ENCODE measurements at places on chromosomes 6 and 20. TPM values are rescaled to one million over a fixed set of nuclear protein-coding genes. Genes with fewer than 3 reads are reported as not detected.
A peak's percentile ranks its signal among the peaks of the same experiment; 100 is the strongest.

DNA sequence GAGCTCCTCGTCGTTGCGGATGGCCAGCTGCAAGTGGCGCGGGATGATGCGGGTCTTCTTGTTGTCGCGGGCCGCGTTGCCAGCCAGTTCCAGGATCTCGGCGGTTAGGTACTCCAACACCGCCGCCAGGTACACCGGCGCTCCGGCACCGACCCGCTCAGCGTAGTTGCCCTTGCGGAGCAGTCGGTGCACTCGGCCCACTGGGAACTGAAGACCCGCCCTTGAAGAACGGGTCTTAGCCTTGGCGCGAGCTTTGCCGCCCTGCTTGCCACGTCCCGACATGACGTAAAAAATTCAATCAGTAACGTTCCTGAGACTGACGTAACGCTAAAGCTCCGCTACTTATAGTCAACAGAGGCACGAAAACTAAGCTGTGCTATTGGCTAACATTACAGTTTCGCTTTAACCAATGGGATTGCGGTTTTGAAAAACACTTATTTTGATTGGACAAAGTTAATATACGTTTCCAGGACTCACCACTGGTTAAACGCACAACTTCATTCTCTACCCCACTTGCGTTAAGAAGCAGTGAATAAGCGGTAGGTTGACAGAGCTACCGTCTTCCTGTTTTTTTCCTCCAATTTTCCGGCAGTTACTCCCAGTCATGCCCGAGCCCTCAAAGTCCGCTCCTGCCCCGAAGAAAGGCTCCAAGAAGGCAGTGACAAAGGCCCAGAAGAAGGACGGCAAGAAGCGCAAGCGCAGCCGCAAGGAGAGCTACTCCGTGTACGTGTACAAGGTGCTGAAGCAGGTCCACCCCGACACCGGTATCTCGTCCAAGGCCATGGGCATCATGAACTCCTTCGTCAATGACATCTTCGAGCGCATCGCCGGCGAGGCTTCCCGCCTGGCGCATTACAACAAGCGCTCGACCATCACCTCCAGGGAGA lies 73.9 kb downstream of the OR2B2 start:
- peak overlapping the region; percentile 59 for H3K4me3 ChIP-seq
- peak; percentile 78 for DNase-seq
- no peaks in the 10 kb centered on the region for H3K36me3 ChIP-seq
- H3K27ac ChIP-seq, result peak overlapping the region; percentile 96
- no peaks in the 10 kb centered on the region for H3K27me3 ChIP-seq
- no peaks in the 10 kb centered on the region for H3K4me1 ChIP-seq

The NECAB3 gene
- polyA plus RNA-seq, result 29.4 TPM

DNA sequence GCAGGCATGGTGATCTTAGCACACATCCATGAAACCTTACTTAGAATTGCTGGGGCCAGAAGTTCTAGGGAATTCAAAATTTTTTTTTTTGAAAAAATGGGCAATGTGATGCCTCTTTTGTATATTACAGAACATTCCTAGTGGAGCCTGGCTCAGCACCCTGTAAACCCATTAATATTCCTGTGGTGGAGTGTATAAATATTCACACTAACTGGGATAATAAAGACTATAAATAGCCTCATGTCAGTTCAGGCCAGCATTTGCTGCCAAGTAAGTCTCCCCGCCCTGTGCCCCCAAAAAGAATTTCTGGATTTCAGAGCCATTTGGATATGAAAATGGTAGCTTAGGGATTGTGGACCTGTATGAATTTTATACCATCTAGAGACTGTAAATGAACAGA lies 14.8 kb downstream of the BANF2 start:
- no peak for DNase-seq
- H3K4me1 ChIP-seq, result peaks cover 34% of the 10 kb centered on the region
- H3K27ac ChIP-seq, result no peak overlapping the region
- no peaks in the 10 kb centered on the region for H3K36me3 ChIP-seq
- H3K27me3 ChIP-seq, result no peaks in the 10 kb centered on the region
- H3K4me3 ChIP-seq, result no peak overlapping the region

DNA sequence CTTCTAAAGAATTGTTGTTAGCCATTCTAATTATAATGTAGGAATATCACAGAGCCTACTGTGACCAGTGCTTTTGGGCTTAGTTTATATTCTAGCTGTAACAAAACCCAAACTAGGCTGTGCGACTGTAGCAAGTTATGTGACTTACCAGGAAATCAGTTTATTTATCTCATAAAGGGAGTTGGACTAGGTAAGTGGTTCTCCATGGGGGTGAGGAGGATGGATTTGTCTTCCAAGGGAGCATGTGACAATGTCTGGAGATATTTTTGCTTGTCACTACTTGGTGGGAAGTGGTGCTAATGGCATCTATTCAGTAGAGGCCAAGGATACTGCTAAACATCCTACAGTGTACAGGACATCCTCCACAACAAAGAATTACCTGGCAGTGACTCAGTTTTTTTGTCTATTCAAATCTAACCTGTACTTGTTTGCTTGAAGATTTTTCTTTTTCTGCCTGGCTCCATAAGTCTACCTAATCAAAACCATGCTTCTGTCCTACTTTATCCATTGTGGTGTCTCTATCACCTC lies 32.5 kb downstream of the ZFAND3 start:
- no peaks in the 10 kb centered on the region for H3K36me3 ChIP-seq
- DNase-seq, result no peak
- H3K4me3 ChIP-seq, result no peak overlapping the region
- H3K27me3 ChIP-seq, result no peaks in the 10 kb centered on the region

GRCh38 chr6:162683135-162683534 lies 44.4 kb downstream of the PRKN start:
- H3K27me3 ChIP-seq, result no peaks in the 10 kb centered on the region
- no peak overlapping the region for H3K27ac ChIP-seq
- DNase-seq, result no peak
- H3K4me1 ChIP-seq, result no peaks in the 10 kb centered on the region

The FOXS1 gene
- 0.91 TPM for polyA plus RNA-seq

DNA sequence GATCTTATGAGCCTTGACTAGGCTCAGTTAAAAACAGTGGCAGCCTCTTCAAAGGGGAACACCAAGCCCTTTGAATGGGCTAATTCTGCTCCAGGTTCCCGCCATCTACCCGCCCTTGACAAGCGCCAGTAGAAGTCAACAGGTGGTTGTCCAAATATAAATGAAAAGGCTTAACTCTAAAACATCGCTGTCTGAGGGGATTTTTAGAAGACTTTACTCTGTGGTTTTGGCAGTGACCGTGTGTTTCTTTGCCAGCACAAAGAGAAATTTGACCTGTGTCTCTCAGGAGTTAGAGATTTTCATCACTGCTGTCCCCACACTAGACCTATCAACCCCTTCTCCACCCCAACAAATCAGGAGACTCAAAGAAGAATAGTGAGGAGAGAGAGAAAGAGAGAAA lies 19.8 kb upstream of the SIM1 start:
- no peaks in the 10 kb centered on the region for H3K27me3 ChIP-seq
- no peaks in the 10 kb centered on the region for H3K4me1 ChIP-seq
- DNase-seq, result no peak
- H3K27ac ChIP-seq, result no peak overlapping the region

DNA sequence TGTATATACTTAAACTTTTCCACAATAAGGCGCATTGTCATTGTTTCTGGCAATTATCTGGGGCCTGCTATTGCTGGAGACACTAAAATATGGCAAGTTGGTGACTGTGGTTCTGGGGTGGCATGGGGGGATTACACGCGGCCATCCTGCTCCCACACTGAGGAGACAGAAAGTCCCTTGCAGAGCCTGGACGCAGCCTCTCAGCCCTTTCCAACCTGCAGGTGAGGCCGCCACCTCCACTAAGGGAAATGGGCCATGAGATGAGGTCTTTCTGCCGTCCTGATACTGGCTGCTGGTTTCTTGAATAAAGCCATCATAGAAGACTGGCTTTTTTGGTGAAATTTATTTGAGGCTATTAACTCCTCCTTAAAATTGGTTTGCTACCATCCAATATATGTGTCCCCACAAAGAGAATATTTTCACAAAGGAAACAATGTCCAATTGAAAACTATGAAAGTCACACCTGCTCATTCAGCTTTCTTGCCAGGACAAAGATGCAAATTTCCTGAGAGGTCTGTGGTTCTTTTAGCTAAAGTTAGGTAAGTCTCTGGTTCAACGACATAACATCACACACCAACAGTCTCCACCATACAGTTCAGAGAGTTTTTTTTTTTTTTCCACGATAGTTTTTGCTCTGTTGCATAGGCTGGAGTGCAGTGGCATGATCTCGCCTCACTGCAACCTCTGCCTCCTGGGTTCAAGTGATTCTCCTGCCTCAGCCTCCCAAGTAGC lies 13.0 kb downstream of the TXNDC5 start:
- peaks cover 34% of the 10 kb centered on the region for H3K36me3 ChIP-seq
- DNase-seq, result no peak
- H3K27ac ChIP-seq, result no peak overlapping the region
- H3K4me1 ChIP-seq, result peaks cover 4% of the 10 kb centered on the region
- H3K27me3 ChIP-seq, result no peaks in the 10 kb centered on the region
- no peak overlapping the region for H3K4me3 ChIP-seq

The FBXO9 gene
- 30.9 TPM for polyA plus RNA-seq

The GTF2H4 gene
- 34.6 TPM for polyA plus RNA-seq

GRCh38 chr6:143112084-143112768 lies 51.5 kb downstream of the AIG1 start:
- no peaks in the 10 kb centered on the region for H3K36me3 ChIP-seq
- H3K27me3 ChIP-seq, result no peaks in the 10 kb centered on the region
- no peak overlapping the region for H3K4me3 ChIP-seq
- H3K27ac ChIP-seq, result no peak overlapping the region
- H3K4me1 ChIP-seq, result no peaks in the 10 kb centered on the region

- peak overlapping the region; percentile 13 for H3K4me3 ChIP-seq
- H3K4me1 ChIP-seq, result no peaks in the 10 kb centered on the region
- DNase-seq, result peak; percentile 87
- H3K27ac ChIP-seq, result no peak overlapping the region
- H3K36me3 ChIP-seq, result no peaks in the 10 kb centered on the region
These were observed 2.1 kb downstream of the PTPRT start for GRCh38 chr20:43187476-43188233.

- no peaks in the 10 kb centered on the region for H3K27me3 ChIP-seq
- H3K36me3 ChIP-seq, result no peaks in the 10 kb centered on the region
- no peak overlapping the region for H3K4me3 ChIP-seq
- no peak for DNase-seq
These were observed 286.2 kb upstream of the EXOC2 start for GRCh38 chr6:978937-979685.

The KIF3B gene
- polyA plus RNA-seq, result 11.0 TPM

DNA sequence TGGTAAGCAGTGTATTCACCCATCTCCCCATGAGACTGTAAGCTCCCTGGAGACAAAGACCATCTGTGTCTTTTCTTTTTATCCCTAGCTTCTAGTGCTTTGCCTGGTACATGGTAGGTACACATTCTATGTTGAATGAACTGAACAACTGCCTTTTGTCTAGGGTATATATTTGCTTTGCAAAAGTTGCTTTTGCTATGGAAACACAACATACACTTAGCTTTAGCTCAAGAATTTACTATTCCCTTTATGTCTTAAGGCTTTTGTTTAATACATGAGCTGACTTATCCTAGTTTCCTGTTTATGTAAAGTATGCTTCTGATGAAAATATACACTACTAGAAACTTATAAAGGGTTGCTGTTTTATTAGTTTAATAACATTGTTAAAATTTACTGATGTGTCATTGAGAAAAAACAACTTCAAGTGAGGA lies 198.2 kb downstream of the PRL start:
- H3K4me1 ChIP-seq, result no peaks in the 10 kb centered on the region
- H3K4me3 ChIP-seq, result no peak overlapping the region
- no peaks in the 10 kb centered on the region for H3K36me3 ChIP-seq
- no peaks in the 10 kb centered on the region for H3K27me3 ChIP-seq
- H3K27ac ChIP-seq, result no peak overlapping the region
- DNase-seq, result no peak

GRCh38 chr20:23658989-23659609 lies 21.3 kb upstream of the CST3 start:
- H3K36me3 ChIP-seq, result no peaks in the 10 kb centered on the region
- no peak overlapping the region for H3K27ac ChIP-seq
- no peak for DNase-seq
- no peak overlapping the region for H3K4me3 ChIP-seq

DNA sequence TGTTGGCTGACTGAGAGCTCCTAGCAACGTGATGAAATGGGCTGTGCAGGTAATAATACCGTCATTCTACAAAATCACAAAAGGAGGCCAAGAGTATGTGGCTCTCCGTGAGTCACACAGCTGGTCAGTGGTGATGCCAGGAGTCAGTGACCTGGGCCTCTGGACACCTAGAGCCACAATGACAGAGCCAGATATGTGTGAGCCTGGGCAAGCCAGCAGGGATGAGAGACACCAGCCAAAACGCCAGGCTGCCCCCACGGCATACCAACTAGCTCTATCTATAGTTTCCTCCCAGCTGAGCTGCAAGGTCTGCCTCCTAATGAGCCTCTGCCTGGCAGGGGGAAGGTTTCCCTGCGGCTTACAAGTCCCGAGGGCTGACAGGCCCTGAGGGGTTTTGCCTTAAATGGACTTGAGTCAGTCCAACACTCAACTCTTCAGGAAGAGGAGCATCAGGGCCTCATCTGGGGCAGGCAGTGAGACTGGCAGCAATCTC lies 70.0 kb downstream of the CPNE5 start:
- no peaks in the 10 kb centered on the region for H3K27me3 ChIP-seq
- no peak for DNase-seq
- no peak overlapping the region for H3K27ac ChIP-seq
- H3K4me1 ChIP-seq, result no peaks in the 10 kb centered on the region
- no peaks in the 10 kb centered on the region for H3K36me3 ChIP-seq
- H3K4me3 ChIP-seq, result no peak overlapping the region

GRCh38 chr20:1625083-1625690 lies 5.4 kb upstream of the SIRPB1 start:
- no peaks in the 10 kb centered on the region for H3K36me3 ChIP-seq
- no peak for DNase-seq
- H3K4me1 ChIP-seq, result no peaks in the 10 kb centered on the region
- H3K4me3 ChIP-seq, result no peak overlapping the region
- H3K27ac ChIP-seq, result no peak overlapping the region

GRCh38 chr6:31299947-31300346 lies 28.1 kb upstream of the HLA-C start:
- no peaks in the 10 kb centered on the region for H3K27me3 ChIP-seq
- H3K4me3 ChIP-seq, result no peak overlapping the region
- no peak overlapping the region for H3K27ac ChIP-seq
- H3K36me3 ChIP-seq, result no peaks in the 10 kb centered on the region

- H3K4me1 ChIP-seq, result no peaks in the 10 kb centered on the region
- no peaks in the 10 kb centered on the region for H3K27me3 ChIP-seq
- H3K36me3 ChIP-seq, result no peaks in the 10 kb centered on the region
- DNase-seq, result no peak
These were observed at the start of gene HLA-DPB1 for GRCh38 chr6:33075568-33076405. Gene HLA-DPB1, plus strand, starts transcription at chr6:33075990. Its CDS starts 52 bp downstream, at chr6:33076042.

The C20orf173 gene
- not detected for polyA plus RNA-seq

DNA sequence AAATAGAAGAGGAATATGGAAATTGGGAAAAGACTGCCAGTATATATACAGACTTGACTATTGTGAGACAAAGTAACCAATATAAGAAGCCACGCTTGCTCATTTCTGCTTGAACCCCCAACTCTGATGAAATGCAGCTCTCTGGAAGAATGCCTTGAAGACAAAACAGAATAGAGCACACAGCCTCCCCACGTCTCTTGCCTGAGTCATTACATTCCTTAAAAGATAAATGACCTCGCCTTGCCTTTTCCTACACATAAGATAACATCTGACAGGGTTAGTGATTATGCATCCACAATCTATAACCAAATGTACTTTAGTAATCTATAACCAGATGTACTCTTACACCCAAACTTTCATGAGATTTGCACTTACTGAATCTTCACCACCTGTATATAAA lies 141.1 kb upstream of the EEF1E1 start:
- no peak for DNase-seq
- H3K27ac ChIP-seq, result no peak overlapping the region
- H3K4me3 ChIP-seq, result no peak overlapping the region
- no peaks in the 10 kb centered on the region for H3K36me3 ChIP-seq

GRCh38 chr6:78911218-78911940 lies 44.0 kb downstream of the IRAK1BP1 start:
- DNase-seq, result no peak
- H3K4me3 ChIP-seq, result no peak overlapping the region
- no peaks in the 10 kb centered on the region for H3K27me3 ChIP-seq
- no peaks in the 10 kb centered on the region for H3K4me1 ChIP-seq

Data from pancreas (tissue), 10 donors.